ENCODE measurements at places on chromosomes 6 and 20.

GRCh38 chr6:125149256-125150144 lies 4.1 kb upstream of the TPD52L1 start:
- DNase-seq = no peak

- DNase-seq = peak; percentile 23
These were observed 296.5 kb downstream of the THBS2 start for GRCh38 chr6:168956884-168957730.

GRCh38 chr6:131846023-131846663 lies 38.3 kb downstream of the ENPP1 start:
- DNase-seq = no peak

- no peak for DNase-seq
These were observed 15.9 kb upstream of the ADGB start for GRCh38 chr6:146582857-146583256.

- no peak for DNase-seq
These were observed 14.9 kb downstream of the CST3 start for GRCh38 chr20:23622839-23623343.

GRCh38 chr6:147268254-147268653 lies 64.0 kb downstream of the STXBP5 start:
- DNase-seq = no peak

DNA sequence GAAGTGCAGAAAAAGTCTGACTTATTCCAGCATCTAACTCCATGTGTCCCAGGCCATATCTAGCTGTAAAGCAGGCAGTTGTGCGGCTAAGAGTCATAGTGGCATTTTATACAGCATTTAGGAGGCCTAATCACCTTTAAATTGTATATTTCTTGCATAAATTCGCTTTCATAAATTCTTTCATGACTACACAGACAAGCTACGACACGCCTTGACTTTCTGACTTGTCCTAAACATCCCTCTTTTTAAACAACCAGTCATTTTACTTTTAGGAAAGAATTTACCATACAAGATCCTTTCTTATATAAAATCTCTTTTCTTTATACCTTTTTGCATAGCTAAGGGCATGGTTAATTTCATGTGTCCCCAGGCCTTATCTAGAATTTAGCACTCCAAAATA lies 81.7 kb upstream of the THBS2 start:
- no peak for DNase-seq
